ENCODE measurements at places on chromosomes 5 and 9. TPM values are rescaled to one million over a fixed set of nuclear protein-coding genes. Genes with fewer than 3 reads are reported as not detected.

SLC22A4 gene
- total RNA-seq, result 4.9 TPM

DNA sequence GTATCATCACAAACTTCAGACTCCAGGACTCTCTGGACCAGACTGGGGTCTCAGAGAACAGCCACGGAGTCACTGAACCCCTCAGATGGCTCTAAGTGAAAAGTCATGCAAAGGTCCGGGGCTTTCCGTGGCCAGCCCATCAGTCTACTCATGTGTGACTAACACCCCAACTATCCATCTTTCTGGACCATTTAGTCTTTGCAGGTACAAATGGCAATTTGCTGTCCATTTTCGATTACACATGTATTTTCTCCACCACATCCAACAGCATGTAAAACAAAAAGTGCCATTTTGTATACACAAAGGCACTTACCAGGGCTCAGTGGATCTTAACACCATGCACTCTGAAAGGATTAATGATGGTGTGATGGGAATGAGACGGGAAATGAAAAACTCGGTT lies 387.7 kb downstream of the BNC2 start:
- no peak for DNase-seq

- no peak for DNase-seq
Observed at GRCh38 chr5:39520232-39520572, 95.4 kb upstream of the DAB2 start.

LHFPL2 gene
- 37.1 TPM for total RNA-seq

DNA sequence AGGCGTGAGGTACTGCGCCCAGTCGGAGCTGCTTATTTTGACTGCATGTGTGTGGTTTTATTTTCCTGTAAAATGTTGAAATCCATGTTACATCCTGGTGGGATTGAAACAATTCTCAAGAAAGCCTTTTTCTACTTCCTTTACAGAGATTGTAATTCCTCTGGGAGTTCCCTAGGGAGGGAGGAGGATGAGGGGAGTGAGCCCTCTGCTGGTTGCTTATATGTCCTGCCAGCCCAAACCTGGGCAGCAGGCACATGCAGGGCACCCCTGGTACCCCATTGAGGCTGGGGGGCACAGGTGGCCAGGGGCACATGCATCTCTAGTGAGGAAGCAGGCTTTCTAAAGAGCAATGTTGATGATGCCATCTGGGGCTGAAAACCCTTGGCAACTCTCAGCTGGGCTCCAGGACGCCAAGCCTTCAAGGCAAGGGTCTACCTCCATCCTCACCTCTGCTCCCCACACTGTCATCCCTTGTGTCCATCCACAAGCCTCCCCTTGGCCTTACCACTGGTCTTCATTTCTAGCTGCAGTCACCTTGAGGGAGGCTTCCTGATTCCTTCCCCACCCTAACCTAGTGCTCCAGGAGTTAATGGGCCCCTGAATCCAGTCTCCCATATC lies 84.7 kb upstream of the TNFSF8 start:
- DNase-seq, result no peak

BTNL8 gene
- total RNA-seq, result 1.3 TPM

MAMDC2 gene
- total RNA-seq, result 43.7 TPM

TLX3 gene
- total RNA-seq, result not detected

COL15A1 gene
- 88.3 TPM for total RNA-seq

- no peak for DNase-seq
Observed at GRCh38 chr5:69129413-69129812, 35.6 kb downstream of the SLC30A5 start.

- no peak for DNase-seq
Observed at GRCh38 chr5:111984044-111984443, 227.1 kb upstream of the NREP start.

GRCh38 chr5:1883925-1884677 lies 1.4 kb upstream of the IRX4 start:
- DNase-seq, result no peak

GRCh38 chr5:654071-654778 lies 38.9 kb downstream of the TPPP start:
- DNase-seq, result no peak

- no peak for DNase-seq
Observed at GRCh38 chr9:71663216-71663615, 105.1 kb downstream of the CEMIP2 start.

- DNase-seq, result no peak
Observed at GRCh38 chr5:178351221-178352034, 118.8 kb upstream of the PHYKPL start.

GABBR2 gene
- total RNA-seq, result not detected
